CD4-positive, CD25-positive, alpha-beta regulatory T cell (primary cell): ENCODE measurements at places on chromosomes 1 and 21.

- no peak for DNase-seq
Observed at GRCh38 chr1:244211559-244211944, 160.5 kb downstream of the ZBTB18 start.

DNA sequence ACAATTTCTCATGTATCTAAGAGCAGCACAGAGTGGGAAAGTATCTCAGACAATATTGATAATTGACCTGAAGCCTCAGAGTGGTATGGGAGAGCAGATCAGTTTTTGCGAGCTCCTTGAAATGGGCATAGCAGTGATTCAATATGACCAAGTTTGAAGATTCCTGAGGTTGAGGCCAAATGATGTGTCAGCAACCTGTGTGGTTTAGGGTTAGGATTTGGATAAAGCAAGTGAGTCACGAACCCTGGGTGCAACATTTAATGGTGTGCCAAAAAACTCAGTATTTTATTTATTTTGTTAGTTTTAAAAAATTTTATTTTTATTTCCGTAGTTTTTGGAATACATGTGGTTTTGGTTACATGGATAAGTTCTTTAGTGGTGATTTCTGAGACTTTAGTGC, 92.5 kb upstream of the C21orf91 start:
- no peak for DNase-seq

DNA sequence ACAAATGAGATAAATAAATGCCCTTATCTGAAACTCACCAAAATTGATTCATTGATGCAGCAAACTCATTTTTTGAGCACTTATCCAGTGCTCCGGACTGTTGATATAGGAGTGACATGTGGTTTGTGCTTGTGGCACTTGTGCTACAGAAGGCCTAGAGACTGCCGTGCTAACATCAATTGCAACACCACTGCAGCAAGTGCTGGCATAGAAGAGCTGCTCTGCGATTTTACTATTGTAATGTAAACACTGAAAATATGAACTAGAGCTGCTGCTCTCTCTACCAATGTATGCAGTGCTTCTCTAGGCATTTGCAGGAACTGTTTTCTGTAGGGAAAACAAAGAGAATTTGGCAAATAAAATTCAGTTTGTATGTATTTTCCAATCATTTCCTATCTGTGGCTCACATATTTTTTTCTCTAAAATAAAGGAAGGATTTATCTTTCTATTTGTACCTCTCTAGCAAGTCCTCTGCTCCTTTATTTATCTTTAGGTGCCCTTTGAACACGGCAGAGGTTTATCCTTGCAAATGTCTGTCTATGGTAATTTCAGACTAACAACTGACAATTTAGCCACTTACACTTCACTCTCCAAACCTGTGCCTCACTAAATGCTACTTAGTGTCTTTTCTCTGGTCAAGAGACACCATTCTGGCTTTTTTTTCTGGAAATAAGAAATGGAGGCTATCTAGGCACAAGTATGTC, 409.5 kb upstream of the ADGRL2 start:
- no peak for DNase-seq

- DNase-seq: no peak
Observed at GRCh38 chr1:208691012-208691411, 446.8 kb upstream of the PLXNA2 start.
